Esophagus muscularis mucosa (tissue), 4 donors: ENCODE measurements at places on chromosomes 13 and 19.

DNA sequence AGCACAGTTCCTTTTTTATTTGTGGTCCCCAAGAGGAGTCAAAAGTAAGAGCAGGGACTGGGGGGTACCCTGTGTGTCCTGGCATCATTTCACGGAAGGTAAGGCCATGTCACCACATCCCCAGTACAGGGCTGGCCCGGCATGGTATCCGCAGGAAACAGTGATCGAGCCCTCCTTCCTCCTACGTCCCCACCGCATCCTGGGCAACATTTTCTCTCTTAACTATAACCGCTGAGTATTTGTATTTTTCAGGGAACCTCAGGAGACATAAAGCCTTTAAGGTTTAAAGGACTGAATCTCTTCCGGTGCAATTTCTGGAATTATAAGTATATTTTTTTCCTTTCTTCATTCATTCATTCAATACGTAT lies 13.6 kb upstream of the LATS2 start:
- H3K36me3 ChIP-seq = no peaks in the 10 kb centered on the region
- H3K27me3 ChIP-seq = no peaks in the 10 kb centered on the region
- H3K27ac ChIP-seq = peak overlapping the region; percentile 67
- H3K4me1 ChIP-seq = peaks cover 28% of the 10 kb centered on the region
- H3K4me3 ChIP-seq = peak overlapping the region; percentile 49

GRCh38 chr19:41398598-41398997 lies 980 bp downstream of the BCKDHA start:
- DNase-seq = no peak
- no peaks in the 10 kb centered on the region for H3K36me3 ChIP-seq
- no peaks in the 10 kb centered on the region for H3K27me3 ChIP-seq
- peak overlapping the region; percentile 92 for H3K4me3 ChIP-seq
- H3K4me1 ChIP-seq = peaks cover 45% of the 10 kb centered on the region

GRCh38 chr19:30376826-30377425 lies 4.7 kb downstream of the ZNF536 start:
- DNase-seq = no peak
- peaks cover 8% of the 10 kb centered on the region for H3K4me1 ChIP-seq
- no peak overlapping the region for H3K27ac ChIP-seq

GRCh38 chr19:19552798-19553197 lies 14.7 kb downstream of the CILP2 start:
- no peak overlapping the region for H3K27ac ChIP-seq
- H3K4me1 ChIP-seq = peaks cover 6% of the 10 kb centered on the region
- H3K4me3 ChIP-seq = no peak overlapping the region
- H3K36me3 ChIP-seq = no peaks in the 10 kb centered on the region
- no peaks in the 10 kb centered on the region for H3K27me3 ChIP-seq
- DNase-seq = no peak

- H3K4me1 ChIP-seq = peaks cover 34% of the 10 kb centered on the region
- no peak for DNase-seq
- no peaks in the 10 kb centered on the region for H3K27me3 ChIP-seq
- no peaks in the 10 kb centered on the region for H3K36me3 ChIP-seq
These were observed 6.3 kb upstream of the POU4F1 start for GRCh38 chr13:78609464-78610205.

GRCh38 chr13:44917589-44918325 lies 71.5 kb downstream of the NUFIP1 start:
- DNase-seq = peak; percentile 99
- no peaks in the 10 kb centered on the region for H3K27me3 ChIP-seq
- peak overlapping the region; percentile 99 for H3K27ac ChIP-seq
- peak overlapping the region; percentile 52 for H3K4me3 ChIP-seq
- no peaks in the 10 kb centered on the region for H3K36me3 ChIP-seq

DNA sequence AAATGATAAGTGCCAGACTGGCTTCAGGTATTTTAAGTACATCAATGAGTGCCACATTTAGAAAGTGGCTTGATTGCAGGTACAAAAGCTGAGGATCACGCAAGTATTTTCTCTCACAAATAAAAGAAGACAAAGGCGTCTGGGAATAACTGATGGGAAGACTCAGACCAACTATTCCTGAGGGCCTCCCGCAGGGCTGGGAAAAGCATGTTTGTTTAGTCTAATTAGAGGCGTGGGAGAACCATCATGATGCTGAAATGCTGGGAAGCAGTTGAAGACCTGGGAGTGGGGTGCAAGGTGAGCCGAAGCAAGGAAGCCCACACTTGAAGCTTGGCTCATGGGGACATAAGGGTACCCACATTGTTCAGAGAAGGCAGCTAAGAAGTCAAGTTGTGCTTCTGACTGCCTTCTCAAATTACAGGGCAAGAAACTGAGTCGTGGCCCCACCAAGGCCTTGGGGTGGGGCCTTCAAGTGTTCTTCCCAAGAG lies 536.0 kb downstream of the MYO16 start:
- H3K27me3 ChIP-seq = no peaks in the 10 kb centered on the region
- peak; percentile 57 for DNase-seq
- H3K4me3 ChIP-seq = no peak overlapping the region
- H3K27ac ChIP-seq = no peak overlapping the region

GRCh38 chr19:33705860-33706259 lies 84.1 kb downstream of the CHST8 start:
- no peaks in the 10 kb centered on the region for H3K4me1 ChIP-seq
- no peak overlapping the region for H3K4me3 ChIP-seq
- H3K27ac ChIP-seq = no peak overlapping the region
